GM13976 (cell line): ENCODE measurements at places on chromosomes 2 and 18.

- DNase-seq: no peak
Measured at GRCh38 chr18:65025756-65026155, 725.1 kb upstream of the CDH7 start.

DNA sequence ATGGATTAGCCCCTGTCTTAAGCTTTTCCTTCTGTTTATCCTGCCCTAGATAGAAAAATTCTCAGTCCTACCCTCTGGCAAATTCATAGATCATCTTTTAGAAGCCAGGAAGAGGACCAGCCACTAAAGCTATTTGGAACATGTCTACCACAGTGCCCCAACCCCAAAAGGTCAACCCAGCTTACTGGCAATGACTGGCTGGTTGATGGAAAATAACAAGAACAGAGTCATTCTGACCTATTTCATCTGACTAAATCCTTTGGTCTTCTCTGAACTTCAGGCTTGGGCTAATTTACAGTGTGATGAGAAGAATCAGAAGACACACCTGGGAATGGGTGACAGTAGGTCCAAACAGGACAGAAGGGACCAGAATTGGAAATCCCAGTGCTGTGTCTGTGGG, 227.3 kb upstream of the CCDC68 start:
- no peak for DNase-seq

DNA sequence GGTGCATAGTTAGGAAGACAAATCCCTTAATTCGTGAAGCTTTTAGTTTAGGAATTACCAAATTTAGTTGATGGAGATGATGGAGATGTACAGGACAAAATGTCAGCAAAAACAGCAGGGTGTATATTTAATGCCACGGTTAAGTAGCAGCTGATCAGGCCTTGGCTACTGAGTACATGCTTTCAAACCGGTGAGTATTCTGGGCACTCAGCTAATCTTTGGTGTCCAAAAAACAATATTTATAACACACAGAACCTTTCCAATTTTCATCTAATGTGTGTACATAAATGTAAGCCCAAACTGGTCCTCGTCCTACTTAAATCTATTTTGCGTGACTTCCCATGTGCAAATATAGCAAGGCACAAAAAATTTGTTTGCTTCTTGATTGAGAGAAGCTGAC, 703.4 kb upstream of the LINC00305 start:
- DNase-seq: no peak

DNA sequence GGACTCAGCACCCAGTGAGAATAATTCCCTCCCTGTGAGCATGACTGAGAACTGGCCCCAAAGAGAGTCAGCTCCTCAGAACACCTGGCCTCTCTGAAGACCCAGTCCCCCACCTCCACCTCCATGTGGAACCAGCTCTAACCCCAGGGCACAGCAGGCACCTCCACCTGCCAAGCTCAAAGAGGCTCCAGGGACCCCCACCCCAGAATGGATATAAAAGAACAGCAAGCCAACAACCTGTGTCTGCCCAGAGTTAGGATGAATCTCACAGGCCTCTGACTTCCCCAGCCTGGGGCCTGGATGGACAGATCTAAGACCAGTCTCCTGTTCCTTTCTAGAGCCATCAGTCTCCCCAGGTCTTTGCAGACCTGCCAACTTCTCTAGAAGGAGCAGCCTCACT, 498.5 kb downstream of the EIPR1 start:
- DNase-seq: no peak

GRCh38 chr2:230179907-230180306, 39.9 kb downstream of the SP110 start:
- no peak for DNase-seq
